ENCODE measurements at places on chromosomes 3 and 15. TPM values are rescaled to one million over a fixed set of nuclear protein-coding genes. Genes with fewer than 3 reads are reported as not detected.

PTPN23 gene
- total RNA-seq, result 31.3 TPM

GOLGA8R gene
- total RNA-seq, result 2.0 TPM

GOLGA8K gene
- not detected for total RNA-seq

CAMKV gene
- not detected for total RNA-seq

IP6K1 gene
- total RNA-seq, result 36.1 TPM

NXPE3 gene
- total RNA-seq, result 21.5 TPM

GOLGA6B gene
- not detected for total RNA-seq

GRCh38 chr15:45468294-45468693, 54.3 kb downstream of the SLC30A4 start:
- DNase-seq, result no peak

- DNase-seq, result no peak
These were observed 465.1 kb downstream of the ERC2 start for GRCh38 chr3:56003129-56003528.

- peak; percentile 34 for DNase-seq
These were observed 5.9 kb downstream of the ZDHHC23 start for GRCh38 chr3:113953677-113954076.

DNA sequence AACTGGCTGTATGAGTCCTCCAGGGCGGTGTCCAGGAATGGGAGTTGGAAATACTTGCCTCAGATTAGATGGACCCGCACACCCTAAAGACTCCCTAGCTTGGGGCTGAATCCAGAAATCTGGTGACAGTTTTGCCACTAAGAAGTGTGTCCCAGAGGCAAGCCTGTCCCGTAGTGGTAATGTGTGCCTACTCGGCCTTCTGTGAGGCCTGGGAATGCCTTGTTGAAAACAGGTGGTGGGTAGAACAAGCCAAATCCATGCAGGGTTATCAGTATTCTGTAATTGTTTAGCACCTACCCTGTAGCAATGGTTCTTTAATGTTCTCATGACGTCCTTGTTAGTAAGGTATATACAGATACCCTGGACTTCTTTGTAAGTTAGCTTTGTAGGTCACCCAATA, 1.6 kb downstream of the C3orf52 start:
- no peak for DNase-seq

DNA sequence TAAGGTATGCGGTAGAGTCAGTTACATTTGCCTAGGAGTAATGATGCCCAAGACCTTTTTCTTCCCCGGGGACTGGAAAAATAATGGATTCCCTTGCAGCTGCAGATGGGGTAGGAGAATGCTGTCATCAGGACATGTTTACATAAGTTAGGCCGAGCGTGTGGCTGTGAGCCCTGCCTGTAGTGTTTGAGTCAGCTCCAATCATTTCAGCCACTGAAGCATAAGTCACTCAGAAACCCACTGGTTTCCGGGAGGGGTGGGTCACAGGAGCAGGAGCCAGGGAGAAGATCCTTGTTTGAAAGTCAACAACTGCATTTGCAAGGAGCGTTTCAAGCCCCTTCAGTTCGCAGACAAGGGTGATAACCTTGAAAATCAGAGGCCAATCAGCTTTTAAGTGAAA, 562.3 kb downstream of the MCTP2 start:
- peak; percentile 41 for DNase-seq

DNA sequence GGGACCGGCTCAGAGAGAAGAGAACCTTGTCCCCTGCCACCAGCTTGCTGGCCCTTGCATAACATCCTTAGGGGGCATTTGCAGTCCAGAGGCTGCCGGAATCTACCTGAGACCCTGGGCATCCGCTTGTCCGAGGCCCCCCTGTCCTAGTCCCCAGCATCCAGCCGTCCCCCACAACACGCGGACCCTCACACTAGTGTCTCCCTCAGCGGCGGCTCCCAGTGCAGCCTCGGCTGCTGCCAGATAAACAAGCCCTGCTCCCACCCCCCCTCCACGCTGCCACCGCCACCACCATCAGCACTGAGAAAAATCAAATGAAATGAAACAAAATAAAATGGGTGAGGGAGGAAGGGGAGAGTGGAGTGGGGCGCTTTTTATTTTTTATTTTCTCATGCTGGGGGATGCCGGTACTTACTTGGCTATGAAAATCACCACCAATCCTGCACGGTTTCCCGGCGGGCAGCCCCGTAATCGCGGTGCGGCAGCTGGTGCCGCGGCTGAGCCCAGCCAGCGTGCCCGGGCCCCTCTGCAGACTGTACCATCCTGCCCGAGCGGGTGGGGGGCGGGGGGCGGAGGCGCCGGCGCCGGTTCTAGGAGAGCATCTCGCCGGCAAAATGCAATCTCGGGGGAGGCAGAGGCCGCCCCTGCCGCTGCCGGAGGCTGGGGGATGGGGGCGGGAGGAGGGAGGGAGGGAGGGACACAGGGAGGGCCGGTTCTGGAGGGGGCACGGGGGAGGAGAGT, at the start of gene ATP2B2:
Gene ATP2B2, minus strand, starts transcription at position 537 of the 741 bp plus-strand sequence. CDS start 56,043 bp downstream, outside the sequence.
- DNase-seq, result no peak

DNA sequence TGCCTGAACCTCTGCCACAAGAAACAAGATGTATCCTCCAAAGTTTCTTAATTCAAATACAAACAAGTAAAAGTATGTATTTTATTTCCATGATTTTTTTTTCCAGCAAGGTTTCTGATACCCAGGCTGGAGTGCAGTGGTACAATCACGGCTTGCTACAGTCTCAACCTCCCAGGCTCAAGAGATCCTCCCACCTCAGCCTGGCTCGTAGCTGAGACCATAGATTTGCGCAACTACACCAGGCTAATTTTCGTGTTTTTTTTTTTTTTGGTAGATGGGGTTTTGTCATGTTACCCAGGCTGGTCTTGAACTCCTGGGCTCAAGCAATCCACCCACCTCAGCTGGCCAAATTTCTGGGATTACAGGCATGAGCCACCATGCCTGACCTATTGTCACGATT, 12.2 kb upstream of the VEPH1 start:
- no peak for DNase-seq

DNA sequence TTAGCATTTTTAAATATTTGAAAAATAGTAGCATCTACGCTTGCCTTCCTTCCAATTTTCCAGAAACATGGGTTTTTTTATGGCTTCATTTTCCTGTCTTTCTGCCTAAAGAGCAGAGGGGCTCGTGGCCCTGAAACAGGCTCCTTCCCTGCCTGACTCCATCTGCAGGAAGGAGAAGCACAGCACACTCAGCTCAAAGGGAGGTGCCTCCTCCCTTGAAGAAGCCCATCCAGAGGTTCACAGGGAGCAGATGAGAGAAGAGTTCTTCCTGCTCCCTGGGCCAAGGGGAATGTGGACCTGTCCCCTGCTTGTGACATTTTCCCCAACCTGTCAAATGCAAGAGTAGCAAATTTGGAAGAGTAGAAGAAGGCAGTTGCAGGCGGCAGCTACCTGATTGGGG, 55.8 kb downstream of the BBX start:
- no peak for DNase-seq

DNA sequence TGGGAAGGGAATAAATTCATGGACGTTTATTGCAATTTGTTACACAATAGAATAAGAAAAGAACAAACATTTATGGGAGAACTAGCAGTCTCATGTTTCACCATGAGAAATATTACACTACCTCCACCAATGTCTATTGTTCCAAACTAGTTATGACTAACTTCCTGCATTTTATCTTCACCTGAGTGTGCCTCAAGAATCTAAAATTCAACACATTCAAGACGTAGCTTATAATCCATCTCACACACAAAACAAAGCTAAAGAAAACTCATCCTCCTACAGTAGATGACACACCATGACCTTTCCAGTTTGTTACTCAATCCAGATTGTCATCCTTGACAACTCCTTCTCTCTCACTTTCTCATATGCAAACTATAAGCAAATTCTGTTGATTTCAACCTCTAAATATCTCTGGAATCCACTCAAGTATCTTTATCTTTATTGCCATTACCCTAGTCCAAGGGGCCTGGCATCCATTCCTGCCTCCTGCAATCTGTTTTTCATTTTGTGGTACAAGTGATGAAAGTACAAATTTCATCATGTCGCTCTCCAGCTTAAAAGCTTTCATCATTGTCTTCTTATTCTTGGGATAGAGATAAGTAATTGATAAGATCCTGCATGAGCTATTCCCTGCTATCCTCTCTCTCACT, 229.9 kb downstream of the NR2F2 start:
- DNase-seq, result peak; percentile 51

DNA sequence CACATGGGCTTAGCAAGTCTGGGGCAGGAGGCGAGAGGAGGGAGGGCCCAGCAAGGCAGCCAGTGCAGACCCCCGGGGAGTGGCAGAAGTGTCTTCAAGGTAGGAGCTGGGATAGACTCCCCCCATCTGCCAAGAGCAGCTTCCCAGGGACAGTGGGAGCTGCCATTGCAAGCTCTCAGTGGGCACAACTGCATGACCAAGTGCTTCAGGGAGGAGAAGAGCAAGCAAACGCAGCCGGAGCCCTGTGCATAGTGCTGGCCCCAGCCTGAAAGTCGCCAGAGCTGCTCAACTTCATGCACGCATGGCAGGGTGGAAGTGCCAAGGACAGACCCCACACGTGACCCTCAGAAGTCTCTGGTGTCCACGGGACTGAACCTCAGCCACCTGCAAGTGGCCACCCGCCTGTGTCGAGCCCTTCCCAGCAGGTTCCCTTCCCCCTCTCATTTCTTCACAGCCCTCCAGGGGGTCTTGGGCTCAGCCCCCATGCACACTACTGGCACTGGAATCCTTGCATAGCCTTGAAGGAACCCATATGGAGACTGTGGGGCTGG, 89.4 kb downstream of the PLXNA1 start:
- DNase-seq, result no peak

DNA sequence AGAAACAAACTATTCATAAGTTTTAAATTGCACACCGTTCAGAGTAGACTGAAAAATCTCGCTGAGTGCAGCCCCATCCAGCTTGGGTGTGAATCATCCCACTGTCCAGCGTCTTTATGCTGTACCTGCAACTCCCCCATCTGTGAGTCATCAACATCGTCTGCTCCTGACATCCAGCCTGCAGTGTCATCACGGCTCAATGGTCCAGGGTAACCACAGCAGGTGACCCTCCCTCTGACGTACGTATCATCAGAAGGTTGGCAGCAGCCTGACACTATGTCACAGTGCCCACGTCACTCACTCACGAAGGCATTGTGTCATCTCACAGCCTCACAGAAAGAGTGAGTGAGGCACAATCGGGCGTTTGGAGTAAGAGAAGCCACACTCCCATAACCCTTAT, 65.2 kb downstream of the TPRA1 start:
- peak; percentile 98 for DNase-seq

DNA sequence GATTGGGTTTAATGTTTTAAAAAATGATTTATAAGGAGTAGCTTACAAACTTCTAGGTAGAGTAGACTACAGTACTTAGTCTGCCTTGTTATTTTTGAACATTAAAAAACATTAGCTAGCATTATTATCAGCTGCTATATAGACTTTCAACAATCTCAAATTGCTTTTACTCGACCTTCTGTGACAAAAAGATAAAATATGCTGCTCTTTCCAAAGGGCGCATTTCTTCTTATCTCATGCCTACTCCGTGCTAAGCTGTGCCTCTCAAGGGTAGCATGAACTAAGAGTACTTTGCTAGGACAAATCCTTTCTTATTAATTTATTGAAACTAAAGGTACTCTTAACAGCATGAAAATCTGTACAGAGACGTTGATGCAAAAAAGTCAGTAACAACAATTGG, 71.3 kb downstream of the SPRED1 start:
- DNase-seq, result no peak

DNA sequence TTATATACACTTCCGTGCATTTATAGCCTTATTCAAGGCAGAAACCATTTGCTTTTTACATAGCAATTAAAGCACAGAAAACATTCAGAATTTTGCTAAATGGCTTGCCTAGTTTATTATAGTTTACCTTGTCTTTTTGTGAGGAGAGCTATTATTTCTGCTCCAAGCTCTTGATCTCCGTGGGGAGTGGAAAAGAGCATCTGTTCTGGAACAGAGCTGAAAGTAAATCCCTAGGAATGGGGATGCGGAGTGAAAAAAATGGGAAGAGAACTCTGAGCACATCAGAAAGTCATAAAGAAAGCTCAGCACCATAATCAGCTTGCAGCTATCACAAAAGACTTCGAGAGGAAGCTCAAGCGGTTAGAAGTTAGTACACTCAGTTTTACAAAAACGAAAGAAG, 1006.7 kb downstream of the ROBO2 start:
- no peak for DNase-seq

DNA sequence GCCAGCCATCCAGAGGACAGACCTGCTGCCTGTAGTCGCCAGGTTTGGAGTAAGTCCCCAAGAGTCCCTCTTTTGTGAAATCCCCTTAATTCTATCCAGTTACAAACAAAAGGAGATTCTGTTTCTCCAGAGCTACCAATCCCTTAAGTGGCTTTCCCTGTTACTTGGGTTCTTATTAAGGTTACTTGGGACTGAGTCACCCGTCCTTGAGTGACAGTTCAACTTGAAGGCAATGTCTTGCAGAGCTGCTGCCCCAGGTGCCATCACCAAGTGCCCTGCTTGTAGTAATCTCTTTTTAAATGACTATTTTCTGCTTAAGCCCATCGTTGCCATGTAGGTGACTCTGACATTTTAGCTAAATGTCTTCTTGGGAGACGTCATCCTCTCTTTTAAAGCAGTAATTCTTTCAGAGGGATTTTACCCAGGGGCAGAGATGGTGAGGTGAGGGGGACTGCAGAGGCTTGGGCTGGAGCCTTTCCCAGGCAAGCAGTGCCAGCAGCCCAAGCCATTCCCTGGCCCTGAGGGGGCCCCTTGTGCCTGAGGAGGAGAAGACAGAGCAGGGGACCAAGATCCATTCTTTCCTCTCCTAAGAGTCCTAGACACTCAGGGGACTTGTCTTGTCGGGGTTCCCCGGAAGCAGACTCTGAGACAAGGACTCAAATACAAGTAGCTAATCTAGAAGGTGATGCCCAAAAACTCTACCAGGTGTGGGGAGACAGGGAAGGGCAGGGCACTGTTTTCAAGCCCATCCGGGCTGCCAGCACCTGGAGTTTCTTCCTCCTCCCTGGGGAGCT, 253.7 kb downstream of the PLCL2 start:
- no peak for DNase-seq

- peak; percentile 50 for DNase-seq
These were observed 24.3 kb downstream of the NXPE3 start for GRCh38 chr3:101803173-101803782.

GRCh38 chr3:43559961-43560360, 61.9 kb downstream of the ANO10 start:
- DNase-seq, result no peak

DNA sequence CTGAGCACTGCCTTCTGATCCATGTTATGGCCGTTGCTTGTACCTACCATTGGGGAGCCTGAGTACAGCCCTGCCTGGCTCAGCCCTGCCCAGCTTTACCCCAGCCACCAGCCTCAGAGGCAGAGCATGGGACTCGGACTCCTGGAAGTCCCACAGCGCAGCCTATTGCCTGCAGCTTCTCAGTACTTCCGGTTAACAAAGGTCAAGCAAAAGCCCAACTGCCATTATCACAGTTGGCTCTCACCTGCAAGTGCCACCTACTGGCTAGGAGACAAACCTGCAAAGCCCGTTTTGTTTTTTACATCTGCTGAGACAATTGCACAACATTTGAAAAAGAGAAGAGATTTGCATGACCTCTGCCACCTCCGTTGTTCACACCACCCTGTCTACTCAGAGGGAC, 1081.7 kb downstream of the NAALADL2 start:
- peak; percentile 11 for DNase-seq

GRCh38 chr3:65560133-65560532, 478.6 kb downstream of the MAGI1 start:
- DNase-seq, result no peak

- DNase-seq, result peak; percentile 45
These were observed 53.6 kb upstream of the MYO5C start for GRCh38 chr15:52349052-52349700.

- peak; percentile 81 for DNase-seq
These were observed 43.1 kb downstream of the MTHFS start for GRCh38 chr15:79853492-79854328.

GRCh38 chr15:83653639-83654378, at the start of gene ADAMTSL3:
ADAMTSL3 (plus strand) TSS chr15:83654123; CDS start chr15:83655762, 1,639 bp downstream.
- DNase-seq, result peak; percentile 48

GRCh38 chr3:123678108-123678511, 93.3 kb upstream of the HACD2 start:
- peak; percentile 82 for DNase-seq
